ENCODE measurements at places on chromosomes 12 and 14.

DNA sequence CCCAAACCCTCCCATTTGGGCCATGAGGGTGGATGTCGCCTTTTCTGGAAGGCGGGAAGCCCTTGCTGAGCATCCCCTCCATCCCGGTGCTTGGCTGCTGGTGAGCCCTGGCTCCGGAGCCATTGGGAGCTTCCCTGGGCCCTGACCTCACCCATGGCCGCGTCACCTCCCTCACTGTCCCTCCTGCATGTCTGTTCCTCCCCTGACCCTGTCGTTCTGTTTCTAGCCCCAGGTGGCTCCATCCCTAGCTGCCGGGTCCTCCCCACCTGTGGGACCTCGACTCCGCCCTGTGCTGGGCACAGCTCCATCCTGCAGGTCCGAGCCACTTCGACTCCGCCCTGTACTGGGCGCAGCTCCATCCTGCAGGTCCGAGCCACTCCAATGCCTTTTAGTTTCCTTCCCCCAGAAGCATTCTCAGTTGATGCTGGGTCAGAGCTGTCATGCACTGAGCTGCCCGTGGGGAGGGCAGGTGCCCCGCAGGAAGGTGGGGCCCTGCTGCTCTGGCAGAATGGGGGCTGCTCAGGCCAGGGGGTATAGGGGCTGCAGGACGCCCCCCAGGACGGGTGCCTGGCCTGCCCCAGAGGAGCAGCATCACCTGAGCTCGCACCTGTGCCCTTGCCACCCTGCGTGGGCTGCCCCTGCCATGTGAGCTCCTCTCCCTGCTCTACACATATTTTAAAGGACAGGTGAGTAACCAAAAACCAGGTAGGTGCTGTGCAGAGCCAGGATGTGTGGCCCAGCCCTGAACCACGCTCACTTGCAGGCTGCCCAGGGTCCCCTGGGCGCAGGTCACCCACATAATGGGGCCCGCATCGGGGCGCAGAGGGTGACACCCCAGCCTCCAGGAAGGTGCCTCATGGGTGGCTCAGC, 19.0 kb downstream of the NOC4L start:
- DNase-seq: no peak

DNA sequence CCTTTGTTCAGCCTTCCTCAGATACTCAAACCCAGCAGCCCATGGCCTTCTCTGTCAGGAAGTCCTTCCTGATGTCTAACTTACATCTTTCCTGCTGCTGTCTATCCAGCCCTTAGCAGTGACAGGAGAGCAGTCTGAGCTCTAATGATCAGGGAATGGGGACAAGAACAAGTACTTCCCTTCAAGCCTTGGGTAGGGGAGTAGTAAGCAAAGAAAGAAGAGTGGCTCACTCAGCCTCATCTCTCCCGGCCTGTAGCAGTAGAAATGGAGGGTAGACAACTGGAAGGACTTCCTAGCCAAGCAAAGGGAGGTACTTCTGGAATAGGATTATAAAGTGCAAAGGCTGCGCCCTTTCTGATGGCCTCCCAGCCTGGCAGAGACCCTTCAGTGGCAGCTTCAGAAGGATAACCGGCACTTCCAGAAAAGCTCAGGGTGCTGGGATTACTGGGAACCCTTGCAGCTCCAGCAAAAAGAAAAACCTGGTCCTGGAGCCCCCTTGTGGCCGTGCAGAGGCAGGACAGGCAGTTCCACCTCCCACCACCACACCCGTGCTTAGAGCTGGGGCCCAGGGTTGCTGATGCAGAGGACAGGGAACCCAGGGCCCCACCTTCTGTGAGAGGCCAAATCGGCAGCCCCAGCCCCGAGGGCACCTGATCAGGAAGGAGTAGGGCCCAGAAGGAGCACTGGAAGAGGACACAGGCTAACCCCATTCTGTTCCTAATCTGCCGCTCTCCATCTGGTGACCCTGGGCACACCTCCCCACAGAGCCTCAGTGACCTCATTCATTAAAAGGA, 12.4 kb upstream of the SMUG1 start:
- peak; percentile 63 for DNase-seq

- DNase-seq: no peak
Observed at GRCh38 chr12:4346931-4347330, 25.9 kb downstream of the TIGAR start.

DNA sequence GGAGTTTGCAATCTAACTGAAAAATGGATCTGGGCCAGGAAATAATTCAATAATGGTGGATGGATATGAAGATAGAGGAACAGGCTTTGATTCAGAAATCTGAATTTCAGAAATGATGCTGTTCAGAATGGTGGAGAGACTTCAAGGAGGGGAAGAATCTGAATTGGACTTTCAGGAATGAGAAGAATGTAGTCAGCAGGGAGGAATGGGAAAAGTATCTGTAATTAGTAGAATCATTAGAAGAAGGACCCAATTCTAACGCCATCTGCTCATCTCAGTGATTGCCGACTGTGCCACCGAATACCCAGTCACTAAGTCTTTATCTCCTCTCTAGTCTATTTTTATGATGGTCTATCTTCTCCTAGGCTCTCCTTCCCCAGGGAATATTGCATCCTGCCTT, 363.2 kb downstream of the GALC start:
- DNase-seq: no peak

GRCh38 chr12:55697686-55698085, 10.0 kb downstream of the ITGA7 start:
- no peak for DNase-seq

DNA sequence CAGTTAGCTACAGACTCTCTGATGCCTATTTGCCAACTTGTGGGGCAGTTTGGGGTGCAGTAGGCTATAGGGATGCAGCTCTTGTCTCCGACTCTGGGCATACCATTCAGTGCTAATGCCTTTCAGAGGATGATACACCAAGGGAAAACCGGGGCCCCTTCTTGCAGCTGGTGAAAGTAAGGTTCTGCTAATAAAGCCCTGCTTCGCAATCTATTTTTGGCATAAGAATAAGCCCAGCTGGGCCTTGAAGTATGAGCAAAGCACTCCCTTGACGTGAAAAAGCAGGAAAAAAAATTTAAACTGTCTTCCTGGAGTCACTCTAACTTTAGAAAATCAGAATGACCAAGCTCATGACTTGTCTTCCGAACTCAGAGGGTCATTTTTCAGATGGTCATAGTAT, 124.1 kb upstream of the RBM19 start:
- DNase-seq: no peak

DNA sequence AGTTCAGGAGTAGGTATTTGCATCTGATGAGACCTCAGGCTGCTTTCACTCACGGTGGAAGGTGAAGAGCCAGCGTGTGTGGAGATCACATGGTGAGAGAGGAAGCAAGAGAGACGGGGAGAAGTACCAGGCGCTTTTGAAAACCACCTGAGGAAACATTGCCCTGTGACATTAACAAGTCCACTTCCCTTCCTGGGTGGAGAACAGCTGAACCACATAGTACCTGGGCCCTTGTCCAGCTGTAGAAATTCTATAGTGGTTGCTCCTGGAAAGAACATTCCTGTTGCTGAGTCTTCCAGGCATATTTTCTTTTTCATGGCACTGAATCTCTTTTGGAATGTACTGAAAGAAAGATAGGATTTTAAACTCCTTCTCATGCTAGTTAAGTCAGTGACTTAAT, 87.3 kb upstream of the RIN3 start:
- no peak for DNase-seq

- DNase-seq: no peak
Observed at GRCh38 chr14:60720962-60721325, 3.2 kb downstream of the SIX4 start.

- no peak for DNase-seq
Observed at GRCh38 chr14:69632593-69633151, 21.3 kb downstream of the SUSD6 start.

DNA sequence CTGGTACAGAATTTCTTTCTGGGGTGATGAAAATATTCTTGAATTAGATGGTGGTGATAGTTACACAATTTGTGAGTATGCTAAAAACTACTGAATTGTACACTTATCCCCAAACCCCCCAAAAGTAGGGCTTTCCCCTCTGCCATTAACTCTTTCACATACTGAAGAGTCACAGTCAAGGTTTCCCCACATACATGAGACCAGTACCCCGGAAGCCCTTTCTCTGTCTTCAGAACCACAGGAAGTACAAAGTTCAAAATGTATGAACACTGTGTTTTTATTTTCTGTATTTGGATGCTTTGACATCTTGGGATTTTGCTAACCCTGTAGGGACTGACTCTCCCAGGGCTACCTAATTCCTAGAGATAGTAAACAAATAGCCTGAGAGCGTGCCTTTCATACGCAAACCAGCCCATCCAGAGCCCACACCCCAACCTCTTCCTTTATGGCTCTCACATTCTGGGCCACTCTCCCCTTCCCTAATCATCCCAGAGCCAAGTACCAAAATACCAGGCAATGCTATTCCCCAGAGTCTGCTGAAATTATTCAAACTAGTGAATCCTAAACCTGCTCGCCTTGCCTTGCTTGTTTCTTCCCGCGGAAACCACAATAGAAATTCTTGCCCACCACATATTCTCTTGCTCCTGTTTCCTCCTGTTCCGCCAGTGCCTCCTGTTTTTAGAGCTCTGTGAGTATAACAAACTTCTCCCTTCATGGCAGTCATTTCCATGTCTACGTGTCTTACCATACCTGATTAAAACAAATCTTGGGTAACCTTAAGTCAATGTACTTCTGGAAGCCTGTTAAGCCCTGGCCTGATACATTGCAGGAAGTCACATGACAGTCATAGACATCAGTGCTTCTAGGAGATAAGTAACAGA, 524.8 kb downstream of the FUT8 start:
- no peak for DNase-seq

DNA sequence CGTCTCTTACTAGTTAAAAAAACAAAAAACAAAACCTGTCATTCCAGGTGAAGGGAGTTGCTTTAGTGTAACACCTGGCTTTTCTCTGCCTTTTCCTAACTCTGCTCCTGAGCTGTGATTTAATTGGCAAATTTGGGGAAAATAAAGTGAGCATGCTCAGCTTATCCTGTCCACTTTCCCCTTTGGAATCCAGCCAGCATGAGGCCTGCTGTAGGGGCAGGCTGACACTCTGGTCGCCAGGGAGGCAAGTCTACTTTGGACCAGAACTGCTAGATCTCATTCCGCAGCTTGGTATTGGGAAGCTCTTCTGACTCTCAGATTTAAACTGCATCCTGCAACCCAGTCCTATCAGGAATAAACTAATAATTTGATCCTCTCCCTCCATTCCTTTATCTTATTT, 30.1 kb downstream of the CDKN1B start:
- no peak for DNase-seq
